ENCODE measurements at places on chromosomes 7 and 10. TPM values are rescaled to one million over a fixed set of nuclear protein-coding genes. Genes with fewer than 3 reads are reported as not detected.

GRCh38 chr10:83517456-83517855 lies 621.9 kb upstream of the GHITM start:
- no peak for DNase-seq

GRCh38 chr7:36344622-36345021 lies 45.0 kb upstream of the ANLN start:
- DNase-seq, result no peak

GRCh38 chr7:127595737-127596136 lies 2.2 kb downstream of the FSCN3 start:
- no peak for DNase-seq

DNA sequence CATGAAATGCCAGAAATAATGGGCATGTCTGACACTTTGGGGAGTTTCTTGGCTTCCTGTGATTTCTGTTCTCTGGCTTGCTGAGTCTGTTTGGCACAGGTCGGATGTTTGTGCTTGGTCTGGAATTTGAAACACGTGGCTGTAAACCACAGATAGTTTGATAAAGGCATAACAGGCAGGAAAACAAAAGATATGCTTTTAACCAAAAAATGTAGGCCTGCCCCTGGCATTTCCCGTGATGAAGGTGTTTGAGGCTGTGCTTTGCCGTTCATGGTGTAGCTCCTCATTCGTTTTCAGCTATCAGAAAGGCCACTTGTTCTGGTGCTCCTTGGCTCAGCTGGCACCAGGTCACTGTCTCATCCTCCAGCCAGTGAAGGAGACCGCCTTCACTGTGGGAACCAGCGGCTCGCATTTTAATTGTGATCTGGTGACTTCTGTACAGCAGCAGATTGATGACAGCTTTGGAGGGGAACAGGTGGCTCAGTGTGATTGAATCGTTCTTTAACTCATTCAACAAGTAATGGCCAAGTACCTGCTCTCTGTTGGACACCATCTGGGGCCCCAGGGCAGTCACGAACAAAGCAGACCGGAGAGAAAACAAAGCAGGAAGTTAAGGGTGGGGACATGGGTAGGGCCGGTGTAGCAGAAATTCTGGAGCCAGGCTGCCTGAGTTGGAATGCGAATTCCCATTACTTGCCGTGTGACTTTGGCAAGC lies 111.5 kb downstream of the CCNY start:
- peak; percentile 67 for DNase-seq

DNA sequence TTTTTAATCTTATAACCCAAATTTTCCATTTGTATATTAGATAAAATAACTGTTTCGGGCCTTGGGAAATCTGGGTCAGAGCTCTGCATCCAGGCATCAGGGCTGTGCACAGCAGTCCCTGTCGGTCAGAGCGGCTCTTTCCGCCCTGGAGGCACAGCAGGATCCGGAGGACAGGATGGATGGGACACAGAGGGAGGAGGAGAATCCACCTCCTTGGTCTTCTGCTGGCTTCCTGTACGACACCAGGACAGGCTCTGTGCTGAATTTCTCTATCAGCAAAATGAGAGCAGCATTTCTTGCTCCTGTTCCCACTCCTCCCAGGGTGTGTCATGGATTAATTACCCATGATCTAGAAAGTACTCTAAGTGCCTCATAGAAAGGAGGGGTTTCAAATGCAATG lies 254.9 kb downstream of the SKAP2 start:
- DNase-seq, result no peak

GRCh38 chr7:1136841-1137516 lies 23.0 kb downstream of the ZFAND2A start:
- peak; percentile 19 for DNase-seq

- no peak for DNase-seq
Observed at GRCh38 chr10:62243647-62243997, 25.0 kb downstream of the RTKN2 start.

CYP3A5 gene
- polyA plus RNA-seq, result 0.06 TPM

GRID2IP gene
- polyA plus RNA-seq, result 0.01 TPM

- no peak for DNase-seq
Observed at GRCh38 chr10:122638106-122638505, 61.5 kb downstream of the C10orf120 start.

- no peak for DNase-seq
Observed at GRCh38 chr7:157875230-157876179, 538.7 kb downstream of the DNAJB6 start.

DNA sequence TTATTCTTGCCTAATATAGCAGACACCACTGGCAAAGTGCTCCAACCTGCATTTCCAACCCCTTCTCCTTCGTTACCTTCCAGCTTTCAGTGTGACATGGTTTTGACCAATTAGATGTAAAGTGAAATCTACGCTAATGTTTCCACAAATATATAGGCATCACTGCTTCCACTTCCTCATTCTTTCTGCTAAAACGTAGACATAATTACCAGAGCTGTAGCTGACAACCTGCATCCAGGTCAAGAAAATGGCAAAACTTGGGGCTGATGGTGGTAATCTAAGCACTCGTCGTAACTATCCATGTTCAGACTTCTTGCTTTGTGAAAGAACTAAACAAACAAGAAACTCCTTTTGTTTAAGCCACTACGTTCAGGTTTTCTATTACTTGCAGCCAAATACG lies 41.8 kb upstream of the COL1A2 start:
- DNase-seq, result no peak

GRM3 gene
- polyA plus RNA-seq, result not detected

SPDYE9 gene
- polyA plus RNA-seq, result not detected

SPDYE6 gene
- not detected for polyA plus RNA-seq

DNA sequence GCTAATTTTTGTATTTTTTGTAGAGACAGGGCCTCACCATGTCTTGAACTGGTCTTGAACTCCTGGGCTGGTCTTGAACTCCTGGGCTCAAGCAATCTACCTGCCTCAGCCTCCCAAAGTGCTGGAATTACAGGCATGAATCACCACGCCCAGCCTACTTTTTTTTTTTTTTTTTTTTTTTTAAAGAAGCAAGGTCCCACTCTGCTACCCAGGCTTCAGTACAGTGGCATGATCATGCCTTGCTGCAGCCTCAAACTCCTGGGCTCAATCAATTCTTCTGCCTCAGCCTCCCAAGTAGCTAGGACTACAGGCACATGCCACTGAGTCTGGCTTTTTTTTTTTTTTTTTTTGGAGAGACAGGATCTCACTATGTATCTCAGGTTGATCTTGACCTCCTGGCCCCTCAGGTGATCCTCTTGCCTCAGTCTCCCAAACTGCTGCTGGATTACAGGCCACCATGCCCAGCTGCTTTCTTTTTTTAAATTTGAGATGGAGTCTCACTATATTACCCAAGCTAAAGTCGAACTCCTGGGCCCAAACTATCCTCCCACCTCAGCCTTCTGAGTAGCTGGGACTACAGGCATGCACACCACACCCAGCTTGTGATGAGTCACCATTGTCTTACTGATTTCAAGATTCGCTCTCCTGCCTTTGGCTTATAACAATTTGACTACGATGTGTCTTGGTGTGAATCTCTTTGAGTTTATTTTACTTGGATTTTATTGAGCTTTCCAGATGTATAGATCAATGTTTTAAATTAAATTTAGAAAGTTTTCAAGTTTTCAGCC lies 9.0 kb downstream of the RPEL1 start:
- peak; percentile 71 for DNase-seq

DNA sequence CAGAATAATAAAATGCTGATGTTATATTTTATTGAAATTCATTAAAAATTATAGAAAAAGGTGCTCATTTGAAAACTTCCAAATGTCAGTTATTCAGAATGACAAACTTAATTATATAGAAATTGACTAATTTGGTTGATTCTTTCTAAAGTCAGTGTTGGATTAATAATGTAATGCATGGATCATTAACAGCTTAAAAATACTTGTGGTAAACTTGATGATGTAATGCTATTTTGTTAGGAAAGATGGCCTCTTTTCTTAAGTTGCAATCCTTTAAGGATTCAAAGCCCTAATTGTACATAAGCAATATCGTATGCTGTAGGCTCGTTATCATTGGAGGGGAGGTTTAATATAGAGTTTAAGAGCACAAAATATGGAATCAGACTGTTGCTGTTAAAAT lies 141.2 kb downstream of the ZEB1 start:
- no peak for DNase-seq

- DNase-seq, result no peak
Observed at GRCh38 chr10:18625886-18626285, 25.5 kb downstream of the NSUN6 start.

DNA sequence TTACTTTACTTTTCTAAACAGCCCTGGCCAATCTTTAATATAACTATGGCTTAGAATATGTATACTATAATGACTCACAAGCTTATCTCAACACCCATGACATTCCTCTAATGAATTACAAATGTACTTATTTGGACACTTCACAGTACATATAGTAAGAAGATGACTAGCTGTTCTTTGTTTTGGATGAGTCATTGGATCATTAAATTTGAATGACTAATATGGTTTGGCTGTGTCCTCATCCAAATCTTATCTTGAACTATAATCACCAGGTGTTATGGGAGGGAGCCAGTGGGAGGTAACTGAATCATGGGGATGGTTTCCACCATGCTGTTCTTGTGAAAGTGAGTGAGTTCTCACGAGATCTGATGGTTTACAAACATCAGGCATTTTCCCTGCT lies 807.5 kb upstream of the SORCS1 start:
- DNase-seq, result peak; percentile 98

- no peak for DNase-seq
Observed at GRCh38 chr10:37710831-37711616, 146.4 kb downstream of the ZNF248 start.

PTTG1IP2 gene
- not detected for polyA plus RNA-seq

GRCh38 chr7:42125321-42125720 lies 111.7 kb downstream of the GLI3 start:
- no peak for DNase-seq

HTR5A gene
- not detected for polyA plus RNA-seq

GRCh38 chr10:36465604-36466379 lies 659.6 kb upstream of the ANKRD30A start:
- DNase-seq, result no peak

GRCh38 chr7:98235901-98236300 lies 16.1 kb downstream of the TECPR1 start:
- DNase-seq, result no peak

- no peak for DNase-seq
Observed at GRCh38 chr10:76582531-76582930, 1055.1 kb downstream of the KCNMA1 start.

- DNase-seq, result no peak
Observed at GRCh38 chr7:106377847-106378361, 93.1 kb upstream of the NAMPT start.

- DNase-seq, result peak; percentile 58
Observed at GRCh38 chr7:91835826-91836368, 44.6 kb downstream of the MTERF1 start.

GRCh38 chr10:60549686-60550085 lies 160.0 kb upstream of the ANK3 start:
- DNase-seq, result peak; percentile 38

MKX gene
- not detected for polyA plus RNA-seq

PKD2L1 gene
- polyA plus RNA-seq, result not detected

GRCh38 chr7:157457355-157458253 lies 120.8 kb downstream of the DNAJB6 start:
- no peak for DNase-seq

GRCh38 chr7:140719721-140720120 lies 23.2 kb downstream of the NDUFB2 start:
- DNase-seq, result no peak

DNA sequence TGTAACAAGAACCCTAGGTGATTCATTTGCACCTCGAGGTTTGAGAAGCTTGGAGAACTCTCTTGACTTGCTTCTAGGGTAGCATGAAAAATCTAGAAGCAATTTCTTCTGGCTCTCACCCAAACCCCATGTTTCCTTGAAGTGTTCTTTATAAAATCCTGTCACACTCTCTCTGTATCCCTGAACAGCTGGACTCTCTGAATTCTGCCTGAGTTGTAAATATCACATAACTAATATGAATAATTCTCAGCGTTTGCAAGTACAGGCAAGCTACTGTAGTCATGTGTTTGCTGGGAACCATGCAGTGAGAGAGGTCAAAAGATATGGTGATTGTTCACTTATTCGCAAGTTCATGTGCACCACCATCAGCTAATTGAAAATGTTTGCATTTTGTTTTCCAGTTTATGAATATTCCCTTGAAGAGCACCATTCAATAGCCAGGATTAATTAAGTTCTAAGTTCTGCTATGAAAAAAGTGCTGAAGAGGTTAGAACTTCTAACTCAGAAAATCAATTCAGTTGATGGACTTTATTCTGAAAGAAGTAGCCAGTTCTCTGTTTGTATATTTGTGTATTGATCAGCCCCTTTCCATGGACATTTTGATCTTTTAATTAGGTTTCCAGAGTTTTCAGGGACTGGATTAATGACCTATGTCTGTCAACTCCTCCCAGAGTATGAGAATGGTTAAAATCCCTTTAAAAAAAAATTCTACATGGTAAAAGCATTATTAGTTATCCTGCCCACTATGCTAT lies 243.0 kb downstream of the PLXDC2 start:
- peak; percentile 48 for DNase-seq

SUGCT gene
- 72.6 TPM for polyA plus RNA-seq

DNA sequence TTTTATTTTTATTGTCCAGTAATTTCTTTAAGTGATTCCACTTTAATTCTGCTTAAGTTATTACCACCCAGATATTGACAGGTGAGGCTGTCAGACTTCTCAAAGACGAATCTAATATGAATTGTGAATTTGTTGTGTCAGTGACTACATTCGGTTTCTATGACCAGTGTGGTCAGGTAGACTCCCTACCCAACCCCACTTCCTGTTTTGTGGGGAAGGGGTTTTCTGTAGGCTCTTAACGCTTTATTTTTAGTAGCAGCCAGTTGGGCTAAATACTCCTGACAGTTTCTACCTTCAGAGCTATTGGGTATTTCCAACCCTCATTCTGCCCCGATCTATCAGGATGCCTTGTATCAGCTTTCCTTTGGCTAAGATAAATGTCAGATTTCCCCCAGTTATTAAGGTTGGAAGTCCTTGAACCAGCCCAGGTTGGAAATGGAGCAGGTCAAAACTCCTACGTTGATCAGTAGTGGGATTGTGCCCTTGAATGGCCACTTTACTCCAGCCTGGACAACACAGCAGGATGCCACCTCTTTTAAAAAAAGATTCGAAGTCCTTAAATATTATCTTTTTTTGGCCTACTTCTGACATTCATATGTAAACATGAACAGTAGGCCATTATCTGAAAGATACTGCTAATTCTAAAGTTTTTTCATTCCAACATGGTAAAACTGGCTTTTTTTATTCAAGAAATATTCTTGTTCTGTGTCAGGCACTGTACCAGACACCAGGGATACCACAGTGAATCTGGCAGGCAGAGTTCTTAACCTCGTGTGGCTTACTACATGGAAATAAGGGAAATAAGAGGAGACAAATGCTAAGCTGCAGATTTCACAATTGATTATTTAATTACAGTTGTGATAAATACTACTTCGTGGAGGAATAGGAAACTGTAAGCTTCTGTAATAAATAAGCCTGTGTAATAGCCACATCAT lies 133.3 kb upstream of the SAMD8 start:
- DNase-seq, result no peak

CYP26A1 gene
- not detected for polyA plus RNA-seq

PFKP gene
- 201 TPM for polyA plus RNA-seq

GRCh38 chr7:52088008-52088901 lies 771.6 kb upstream of the COBL start:
- no peak for DNase-seq

All from mammary epithelial cell (primary cell).